ENCODE measurements at places on chromosomes 1 and 21. TPM values are rescaled to one million over a fixed set of nuclear protein-coding genes. Genes with fewer than 3 reads are reported as not detected.

DNA sequence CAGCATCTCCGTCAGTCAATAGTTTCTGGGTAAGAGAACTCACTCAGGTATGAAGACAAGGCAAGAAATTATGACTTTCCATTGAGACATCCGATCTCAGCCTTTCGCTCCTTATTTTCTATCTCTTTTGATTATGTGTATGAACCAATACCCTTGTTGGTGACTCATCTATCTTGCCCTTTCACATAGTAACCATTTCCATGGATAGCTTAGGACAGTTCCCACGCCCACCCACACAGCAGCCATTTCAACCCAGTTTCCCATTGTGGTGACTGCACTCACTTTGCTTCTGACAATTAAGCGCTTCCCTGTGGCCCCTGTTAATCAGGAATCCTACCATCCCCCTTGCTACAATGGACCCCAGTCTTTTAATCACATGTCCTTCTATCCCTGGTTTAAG, 210.6 kb upstream of the ADGRL2 start:
- H3K27me3 ChIP-seq = no peaks in the 10 kb centered on the region
- H3K27ac ChIP-seq = no peak overlapping the region
- no peaks in the 10 kb centered on the region for H3K36me3 ChIP-seq
- DNase-seq = no peak

DNA sequence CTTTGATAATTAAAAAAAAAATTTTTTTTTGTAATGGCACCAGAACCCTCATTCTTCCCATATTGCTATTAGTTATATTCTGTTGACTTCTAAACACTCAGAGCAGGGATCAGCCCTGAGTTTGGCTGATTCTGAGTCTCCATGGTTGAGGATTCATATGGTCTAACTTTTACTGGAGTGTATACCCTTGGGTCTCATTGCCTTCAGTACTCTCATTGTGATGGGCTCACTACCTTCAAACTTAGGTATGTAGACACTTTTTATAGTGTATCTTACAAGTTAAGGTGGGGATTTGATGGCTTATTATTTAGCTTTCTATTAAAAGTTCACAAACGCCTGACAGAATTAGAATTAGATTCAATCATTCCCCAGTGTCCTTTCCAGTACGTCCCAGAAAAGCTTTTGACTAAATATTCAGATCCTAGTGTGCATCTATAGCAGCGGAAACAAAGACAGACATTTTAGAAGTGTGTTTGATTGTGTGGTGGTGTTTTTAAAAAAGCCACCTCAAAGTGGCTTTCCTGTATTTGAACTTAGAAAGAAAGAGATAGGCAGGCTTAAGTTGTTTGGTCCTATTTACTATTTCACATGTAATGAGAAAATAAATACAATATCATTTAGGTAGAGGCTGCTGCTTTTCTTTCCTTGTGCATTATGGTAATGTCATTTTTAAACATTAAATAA, 1.4 kb downstream of the MACF1 start:
- H3K4me3 ChIP-seq = no peak overlapping the region
- no peaks in the 10 kb centered on the region for H3K27me3 ChIP-seq
- no peak for DNase-seq
- H3K36me3 ChIP-seq = no peaks in the 10 kb centered on the region
- H3K27ac ChIP-seq = peak overlapping the region; percentile 47
- peaks cover 3% of the 10 kb centered on the region for H3K4me1 ChIP-seq

The RNASEL gene
- total RNA-seq = 3.9 TPM

DNA sequence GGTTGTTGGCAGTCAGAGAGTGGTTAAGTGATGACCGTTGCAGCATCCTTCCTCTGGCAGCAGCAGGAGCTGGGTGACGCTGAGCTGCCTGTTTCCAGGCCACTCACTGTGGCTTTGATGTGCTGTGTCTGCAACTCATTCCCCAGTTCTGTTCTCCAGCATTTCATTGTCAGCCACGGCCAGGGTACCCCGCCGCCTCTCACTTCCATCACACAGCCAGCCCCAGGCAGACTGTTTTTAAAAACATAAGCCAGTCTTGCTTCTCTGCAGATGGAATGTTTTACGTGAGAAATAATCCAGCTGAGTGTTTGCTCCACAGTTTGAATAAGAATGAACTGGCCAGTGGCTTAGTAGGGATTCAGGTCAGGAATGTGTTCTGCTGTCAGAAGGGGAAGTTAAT, 21.5 kb upstream of the ST6GALNAC3 start:
- H3K27me3 ChIP-seq = peaks cover 3% of the 10 kb centered on the region
- H3K36me3 ChIP-seq = no peaks in the 10 kb centered on the region
- no peak overlapping the region for H3K4me3 ChIP-seq
- DNase-seq = no peak

- H3K27me3 ChIP-seq = no peaks in the 10 kb centered on the region
- no peaks in the 10 kb centered on the region for H3K36me3 ChIP-seq
- DNase-seq = no peak
Measured at GRCh38 chr21:45102391-45102932, 28.1 kb downstream of the ADARB1 start.

The FCAMR gene
- total RNA-seq = 0.14 TPM

- no peak overlapping the region for H3K27ac ChIP-seq
- peaks cover 16% of the 10 kb centered on the region for H3K4me1 ChIP-seq
- H3K36me3 ChIP-seq = no peaks in the 10 kb centered on the region
- H3K4me3 ChIP-seq = no peak overlapping the region
- H3K27me3 ChIP-seq = no peaks in the 10 kb centered on the region
Measured at GRCh38 chr1:92953491-92953890, 7.8 kb downstream of the DIPK1A start.

GRCh38 chr1:224640587-224640986, 24.5 kb downstream of the CNIH3 start:
- no peak for DNase-seq
- no peaks in the 10 kb centered on the region for H3K4me1 ChIP-seq
- no peaks in the 10 kb centered on the region for H3K27me3 ChIP-seq
- no peak overlapping the region for H3K4me3 ChIP-seq
- H3K36me3 ChIP-seq = no peaks in the 10 kb centered on the region

- peaks cover 19% of the 10 kb centered on the region for H3K4me1 ChIP-seq
- H3K36me3 ChIP-seq = peaks cover 2% of the 10 kb centered on the region
- no peak overlapping the region for H3K4me3 ChIP-seq
Measured at GRCh38 chr1:61233121-61233660, 150.8 kb downstream of the NFIA start.

DNA sequence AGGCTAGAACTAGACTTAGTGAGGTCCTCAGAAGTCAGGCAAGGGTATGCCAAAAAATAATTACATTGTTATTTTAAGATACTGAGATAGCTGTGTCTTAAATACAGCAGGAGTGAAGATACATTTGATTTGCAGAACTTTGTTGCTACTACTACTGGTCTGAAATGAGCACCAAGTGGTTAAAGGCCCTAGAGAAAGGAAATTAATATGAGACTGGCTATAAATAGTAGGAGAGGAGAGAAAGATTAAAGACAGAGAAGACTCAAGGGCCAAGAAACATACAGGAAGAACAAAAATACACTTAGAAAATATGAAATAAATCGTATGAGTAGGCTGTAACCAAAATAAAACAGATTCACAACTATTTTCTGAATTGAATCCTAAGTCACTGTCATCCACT, 21.3 kb downstream of the HNRNPR start:
- no peak overlapping the region for H3K27ac ChIP-seq
- H3K4me1 ChIP-seq = no peaks in the 10 kb centered on the region
- H3K4me3 ChIP-seq = no peak overlapping the region
- H3K27me3 ChIP-seq = no peaks in the 10 kb centered on the region

The LCE1A gene
- not detected for total RNA-seq

DNA sequence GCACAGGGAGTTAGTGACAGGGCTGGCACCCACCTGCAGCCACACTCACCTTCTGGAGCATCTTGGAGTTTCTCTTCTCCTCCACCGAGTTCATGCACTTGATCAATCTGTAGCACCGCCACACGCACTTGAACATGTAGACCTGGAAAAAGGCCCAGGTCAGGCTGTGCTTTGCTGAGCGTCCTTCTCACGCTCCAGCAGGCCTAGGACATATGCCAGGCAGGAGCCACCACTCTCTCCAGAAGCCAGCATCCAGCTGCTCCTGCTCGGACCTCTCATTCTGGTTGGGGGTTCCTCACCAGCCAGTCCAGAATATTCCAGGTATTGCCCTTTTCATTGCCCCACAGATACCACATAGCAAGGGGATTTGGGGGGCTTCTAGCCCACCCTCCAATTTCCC, 11.7 kb upstream of the MATN1 start:
- H3K27ac ChIP-seq = no peak overlapping the region
- no peak overlapping the region for H3K4me3 ChIP-seq
- peaks cover 22% of the 10 kb centered on the region for H3K36me3 ChIP-seq

DNA sequence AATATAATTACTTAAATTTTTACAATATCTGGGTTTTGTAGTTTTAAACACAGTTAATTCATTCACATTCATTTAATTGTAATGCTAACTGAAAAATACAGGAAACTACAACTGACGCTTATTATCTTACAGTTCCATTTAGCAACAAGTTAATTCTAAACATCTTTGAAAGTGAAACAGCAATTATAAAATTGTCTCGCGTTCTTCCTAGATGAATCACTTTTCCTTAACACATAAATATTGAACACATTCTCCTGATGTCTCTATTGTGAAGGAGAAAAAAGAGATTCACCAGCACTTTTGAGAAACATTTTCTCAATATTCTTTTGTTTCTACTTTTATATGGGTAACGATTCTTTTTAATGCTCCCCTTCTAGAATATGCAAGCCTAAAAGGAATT, 6.4 kb downstream of the PTGFR start:
- no peak for DNase-seq
- H3K27me3 ChIP-seq = no peaks in the 10 kb centered on the region
- no peaks in the 10 kb centered on the region for H3K36me3 ChIP-seq

- peak within 1 kb of the TSS; percentile 99 for H3K4me3 ChIP-seq
- H3K36me3 ChIP-seq = peaks cover 7% of the 10 kb centered on the region
- no peak for DNase-seq
- peaks cover 31% of the 10 kb centered on the region for H3K4me1 ChIP-seq
Measured at GRCh38 chr1:174999936-175000696, at the start of gene CACYBP. Gene CACYBP, plus strand, starts transcription at chr1:174999947. Its CDS starts 234 bp downstream, at chr1:175000181.

GRCh38 chr1:100360790-100361510, 8.6 kb downstream of the CDC14A start:
- H3K4me1 ChIP-seq = no peaks in the 10 kb centered on the region
- H3K27me3 ChIP-seq = no peaks in the 10 kb centered on the region
- no peak overlapping the region for H3K27ac ChIP-seq
- no peak for DNase-seq
- H3K4me3 ChIP-seq = no peak overlapping the region

The TOE1 gene
- 5.9 TPM for total RNA-seq

- no peak overlapping the region for H3K27ac ChIP-seq
- H3K4me1 ChIP-seq = peaks cover 3% of the 10 kb centered on the region
- H3K4me3 ChIP-seq = no peak overlapping the region
Measured at GRCh38 chr21:38355992-38356781, 99.4 kb downstream of the KCNJ15 start.

- no peak for DNase-seq
- no peaks in the 10 kb centered on the region for H3K27me3 ChIP-seq
- no peak overlapping the region for H3K27ac ChIP-seq
- no peaks in the 10 kb centered on the region for H3K36me3 ChIP-seq
- no peak overlapping the region for H3K4me3 ChIP-seq
Measured at GRCh38 chr1:226574591-226575435, 26.2 kb downstream of the STUM start.

The B3GALT5 gene
- total RNA-seq = 0.33 TPM

The SYT6 gene
- 0.17 TPM for total RNA-seq

DNA sequence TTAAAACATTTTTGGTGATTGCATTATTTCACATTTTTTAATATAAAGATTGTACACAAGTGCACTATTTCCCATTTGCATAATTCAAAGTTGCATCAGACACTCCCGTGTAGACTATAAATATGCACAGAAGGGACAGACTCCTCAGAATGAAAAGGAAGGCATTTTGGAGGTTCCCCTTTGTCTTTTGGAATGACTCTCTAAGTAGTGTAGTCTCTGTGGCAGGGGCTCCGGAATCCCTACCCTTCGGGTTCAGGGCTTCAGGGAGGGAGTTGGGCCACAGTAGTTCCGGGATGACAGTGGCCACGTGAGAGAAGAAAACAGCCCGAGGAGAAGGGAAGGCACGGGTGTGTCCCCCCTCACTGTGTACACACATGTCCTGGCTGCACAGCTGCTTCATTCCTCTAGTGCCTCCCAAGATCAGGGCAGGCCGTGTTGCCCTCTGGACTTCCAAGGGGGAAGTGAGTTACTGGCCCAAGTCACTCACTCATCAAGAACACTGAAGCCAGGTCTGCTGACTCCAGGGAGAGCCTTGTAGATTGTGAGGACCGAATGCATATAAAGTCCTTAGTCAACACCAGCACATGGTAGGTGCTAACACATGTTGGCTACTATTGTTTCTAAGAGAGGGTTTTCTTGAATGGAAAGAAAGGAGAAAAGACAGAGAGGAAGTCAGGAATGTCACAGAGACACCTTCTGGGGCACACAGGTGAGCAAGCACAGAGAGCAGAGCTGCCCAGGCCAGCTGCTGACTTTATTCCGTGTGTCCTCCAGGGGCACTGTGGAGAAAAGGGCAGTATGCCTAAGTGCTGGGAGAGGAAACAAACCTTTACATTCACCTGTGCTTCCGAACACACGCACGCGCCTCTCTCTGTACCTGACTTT, 39.8 kb downstream of the LHX4 start:
- H3K36me3 ChIP-seq = no peaks in the 10 kb centered on the region
- H3K27ac ChIP-seq = no peak overlapping the region
- peaks cover 6% of the 10 kb centered on the region for H3K4me1 ChIP-seq
- H3K4me3 ChIP-seq = no peak overlapping the region
- H3K27me3 ChIP-seq = no peaks in the 10 kb centered on the region
- DNase-seq = peak; percentile 35

DNA sequence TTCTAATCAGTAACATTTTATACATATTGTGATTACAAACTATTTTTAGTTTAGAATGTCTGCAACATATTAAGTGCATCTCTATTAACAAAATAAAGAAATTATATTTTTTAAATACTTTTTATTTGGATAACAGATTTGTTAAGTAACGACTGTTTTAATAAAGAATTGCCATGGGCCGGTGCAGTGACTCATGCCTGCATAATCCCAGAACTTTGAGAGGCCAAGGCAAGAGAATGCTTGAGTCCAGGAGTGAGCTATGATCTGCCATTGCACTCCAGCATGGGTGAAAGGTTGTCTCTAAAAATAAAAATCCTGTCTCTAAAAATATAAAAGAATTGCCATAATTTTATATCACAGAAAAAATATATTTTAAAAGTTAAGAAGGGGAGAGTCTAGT, 4.1 kb downstream of the LRRIQ3 start:
- DNase-seq = no peak
- H3K27me3 ChIP-seq = no peaks in the 10 kb centered on the region
- no peak overlapping the region for H3K27ac ChIP-seq
- no peak overlapping the region for H3K4me3 ChIP-seq
- no peaks in the 10 kb centered on the region for H3K36me3 ChIP-seq

The RAP1A gene
- 31.4 TPM for total RNA-seq
